ENCODE measurements at places on chromosomes 7 and 10.

- DNase-seq, result no peak
Measured at GRCh38 chr10:32979041-32979440, 21.0 kb upstream of the ITGB1 start.

DNA sequence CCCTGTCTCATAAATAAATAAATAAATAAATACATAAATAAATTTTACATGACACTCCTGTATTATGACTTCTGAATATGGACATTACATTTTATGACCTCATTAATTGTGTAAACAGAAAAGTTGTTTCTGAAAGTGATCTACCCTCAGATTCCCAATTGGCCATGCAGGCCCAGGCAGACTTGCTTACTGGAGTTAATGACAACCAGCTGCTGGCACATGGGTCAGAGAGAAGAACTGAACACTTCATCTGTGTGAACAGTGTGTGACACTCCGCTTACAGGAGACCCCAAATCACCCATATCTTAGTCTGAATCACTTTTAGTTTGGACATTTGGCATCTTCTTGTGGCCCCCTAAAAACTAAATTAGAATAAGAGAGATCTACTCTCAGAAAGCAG lies 31.4 kb downstream of the PARP12 start:
- DNase-seq, result no peak

GRCh38 chr7:142320883-142321282 lies 63.0 kb upstream of the PRSS58 start:
- DNase-seq, result no peak

- no peak for DNase-seq
Measured at GRCh38 chr7:98418636-98419315, 17.9 kb upstream of the BAIAP2L1 start.

GRCh38 chr7:80711531-80711930 lies 73.1 kb downstream of the CD36 start:
- no peak for DNase-seq

GRCh38 chr10:1475771-1476454 lies 261.4 kb downstream of the ADARB2 start:
- no peak for DNase-seq

GRCh38 chr7:112383671-112384417 lies 66.4 kb upstream of the IFRD1 start:
- no peak for DNase-seq

DNA sequence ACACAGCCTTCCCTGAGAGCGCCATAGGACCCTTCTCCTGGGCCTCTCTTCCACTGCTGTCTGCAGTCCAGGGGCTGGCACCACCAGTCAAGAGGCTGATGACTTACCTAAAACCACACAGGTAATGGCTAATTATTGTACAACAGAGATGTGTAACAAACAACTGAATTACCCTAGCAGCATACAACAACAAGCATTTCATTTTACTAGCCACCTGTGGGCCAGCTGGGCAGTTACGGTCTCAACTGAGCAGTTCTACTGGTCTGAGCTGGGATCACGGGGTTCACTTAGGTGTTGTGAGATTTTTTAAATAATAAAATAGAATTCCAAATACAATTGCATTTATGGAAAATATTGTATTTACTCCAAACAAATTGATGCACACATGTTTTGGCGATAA lies 431.9 kb downstream of the TNS3 start:
- no peak for DNase-seq

- no peak for DNase-seq
Measured at GRCh38 chr10:74852381-74852780, 26.0 kb downstream of the KAT6B start.

GRCh38 chr7:93314449-93314848 lies 82.3 kb downstream of the VPS50 start:
- no peak for DNase-seq

DNA sequence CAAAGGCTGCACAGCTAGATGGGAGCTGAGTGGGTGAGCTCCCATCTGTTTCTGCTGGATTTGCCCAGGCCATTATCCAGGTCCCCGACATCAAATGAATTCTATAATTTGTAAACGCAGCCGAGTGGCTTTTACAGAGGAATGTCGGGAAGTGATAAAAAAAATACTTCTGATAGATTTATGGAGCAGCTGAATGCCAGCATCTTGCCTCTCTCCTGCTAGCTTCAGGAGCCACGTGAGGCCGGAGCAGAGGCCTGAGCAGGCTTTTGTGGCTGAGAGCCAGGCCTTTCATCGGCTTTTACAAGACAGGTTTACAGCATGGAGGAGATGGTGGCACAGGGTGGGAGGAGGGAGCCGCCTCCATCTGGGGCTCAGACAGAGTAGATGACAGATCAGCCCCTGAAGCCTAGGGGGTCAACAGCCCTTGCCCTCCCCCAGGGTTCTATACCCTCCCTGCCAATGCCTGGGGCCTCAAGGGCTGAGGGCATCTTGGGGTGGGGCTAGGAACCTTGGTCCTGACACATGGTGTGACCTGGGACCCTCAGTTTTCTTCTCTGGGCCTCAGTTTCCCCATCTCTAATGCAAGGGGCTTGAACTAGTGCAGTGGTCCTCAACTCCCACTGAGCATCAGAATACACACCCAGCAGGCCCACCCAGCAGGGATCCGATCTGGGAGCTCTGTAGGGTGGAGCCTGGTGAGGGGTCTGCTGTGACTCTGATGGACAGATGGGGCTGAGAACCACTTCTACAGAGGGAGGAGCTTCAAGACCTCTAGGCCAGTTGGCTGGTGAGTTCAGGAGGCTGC lies 44.2 kb upstream of the PCBD1 start:
- no peak for DNase-seq

- DNase-seq, result no peak
Measured at GRCh38 chr10:5528989-5529701, 4.4 kb downstream of the CALML3 start.

GRCh38 chr10:60818134-60818770 lies 40.0 kb downstream of the CDK1 start:
- no peak for DNase-seq

- no peak for DNase-seq
Measured at GRCh38 chr7:111639934-111640333, 77.6 kb upstream of the IMMP2L start.

- no peak for DNase-seq
Measured at GRCh38 chr7:6154542-6155404, 117.7 kb downstream of the CYTH3 start.

DNA sequence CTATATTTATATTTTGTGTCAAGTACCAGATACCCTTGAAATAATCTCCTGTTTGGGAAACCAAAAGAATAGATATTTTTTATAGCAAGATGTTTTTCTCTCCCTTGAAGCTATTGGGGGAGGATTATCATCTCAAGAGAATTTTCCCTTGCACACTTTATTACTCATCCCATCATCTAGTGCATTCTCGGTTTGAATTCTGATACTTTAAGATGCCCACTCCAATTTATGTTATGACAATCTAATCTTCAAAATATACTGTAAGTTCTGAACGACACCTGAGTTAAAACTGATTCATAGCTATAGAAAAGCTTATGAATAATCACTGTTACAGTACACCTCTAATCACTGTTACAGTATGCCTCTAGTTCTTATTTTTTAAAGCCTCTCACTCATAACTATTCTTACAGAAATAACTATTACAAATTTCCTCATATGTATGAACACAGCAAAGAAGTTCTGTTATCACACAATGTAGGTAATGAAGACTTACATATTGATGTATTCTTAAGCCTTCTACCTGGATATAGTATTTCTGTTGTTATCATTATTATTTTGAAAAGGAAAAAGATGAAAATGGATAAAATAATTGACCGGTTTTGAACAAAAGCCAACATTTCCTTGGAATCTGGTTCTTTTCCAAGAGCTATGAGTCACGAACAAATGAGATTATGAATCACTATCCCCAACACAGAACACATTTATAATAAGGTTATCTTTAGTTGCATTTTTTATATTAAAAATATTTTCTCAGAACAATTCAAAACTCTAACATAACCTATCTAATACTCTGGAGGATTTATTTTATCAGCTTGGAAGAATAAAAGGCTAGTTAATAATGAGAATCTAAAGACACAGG lies 72.3 kb upstream of the FAM13C start:
- DNase-seq, result no peak

DNA sequence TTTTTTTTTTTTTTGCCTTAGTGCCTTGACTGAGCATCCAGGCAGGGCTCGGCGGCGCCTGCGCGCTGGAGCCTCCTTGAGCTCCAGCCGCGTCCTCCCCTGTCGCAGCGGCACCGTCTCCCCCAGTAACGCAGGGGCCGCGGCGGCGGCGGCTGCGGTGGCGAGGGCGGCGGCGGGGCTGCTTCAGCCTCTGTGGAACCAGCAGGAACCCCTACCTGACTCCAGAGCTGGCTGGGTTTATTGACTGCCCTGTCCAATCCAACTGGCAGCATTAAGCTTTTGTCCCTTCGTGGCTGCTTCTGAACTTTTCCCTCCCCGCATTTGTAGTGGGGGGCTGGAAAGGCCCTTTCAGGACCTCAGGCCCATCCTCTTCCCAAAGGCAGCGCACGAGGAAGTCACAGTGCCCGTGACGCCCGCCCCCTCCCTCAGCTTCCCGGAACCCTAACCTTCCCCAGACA lies at the start of gene GPR85:
TSS of gene GPR85 (minus strand) at position 397 of the 458 bp plus-strand sequence. CDS start 2,106 bp downstream, outside the sequence.
- DNase-seq, result peak; percentile 34

DNA sequence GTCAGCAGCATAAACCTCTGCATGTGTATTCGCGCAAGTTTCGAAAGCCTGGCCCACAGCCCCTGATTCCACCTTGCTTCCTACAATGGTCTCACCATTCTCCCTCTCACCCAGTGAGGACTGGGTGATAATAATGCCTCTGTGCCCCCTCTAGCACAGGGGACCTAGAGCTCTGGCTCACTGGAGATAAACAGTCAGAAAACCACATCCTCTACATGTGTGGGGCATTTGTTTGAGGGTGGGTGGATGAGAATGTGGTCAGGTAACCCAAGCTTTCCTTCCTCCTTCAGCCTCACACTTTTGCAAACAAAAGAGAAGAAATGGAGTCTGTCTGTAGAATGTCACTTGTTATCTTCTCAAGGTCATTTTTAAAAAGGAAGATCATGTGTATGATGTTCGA lies 373.5 kb downstream of the KCNMA1 start:
- no peak for DNase-seq

DNA sequence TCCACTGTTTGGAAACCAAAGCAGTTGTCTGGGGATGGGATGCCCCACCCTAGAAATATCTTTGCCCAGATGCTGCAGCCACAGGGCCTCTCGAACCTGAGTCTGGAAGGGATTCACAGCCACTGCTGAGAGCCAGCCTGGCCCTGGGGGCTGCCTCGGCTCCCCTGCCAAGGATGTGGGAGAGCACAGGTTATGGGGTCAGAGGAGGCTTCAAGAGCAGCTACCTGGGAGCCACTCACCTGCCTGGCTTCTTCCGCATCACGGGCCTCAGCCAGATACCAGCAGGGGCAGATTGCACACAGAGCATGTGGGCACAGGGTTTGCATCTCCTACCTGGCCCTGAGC lies 5.4 kb upstream of the PWWP2B start:
- DNase-seq, result no peak

- no peak for DNase-seq
Measured at GRCh38 chr7:12638851-12639456, 48.5 kb upstream of the ARL4A start.

DNA sequence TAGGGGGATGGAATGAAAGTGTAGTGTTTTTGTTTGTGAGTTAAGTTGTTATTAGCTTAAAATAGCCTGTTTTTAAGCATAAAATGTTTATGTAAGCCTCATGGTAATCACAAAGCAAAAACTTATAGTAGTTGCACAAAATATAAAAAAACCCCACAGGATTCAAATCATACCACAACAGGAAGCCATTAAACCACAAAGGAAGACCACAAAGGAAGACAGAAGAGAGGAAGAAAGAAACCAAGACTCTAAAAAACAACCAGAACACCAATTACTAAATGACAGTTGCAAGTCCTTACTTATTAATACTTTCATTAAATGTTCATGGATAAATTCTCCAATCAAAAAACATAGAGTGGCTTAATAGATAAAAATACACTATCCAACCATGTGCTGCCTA lies 63.6 kb downstream of the ANKRD7 start:
- no peak for DNase-seq

GRCh38 chr7:29598137-29598536 lies 34.5 kb downstream of the PRR15 start:
- no peak for DNase-seq

- DNase-seq, result no peak
Measured at GRCh38 chr7:135782801-135783200, 34.2 kb upstream of the FAM180A start.

GRCh38 chr10:29450405-29450804 lies 161.5 kb downstream of the LYZL1 start:
- DNase-seq, result no peak

DNA sequence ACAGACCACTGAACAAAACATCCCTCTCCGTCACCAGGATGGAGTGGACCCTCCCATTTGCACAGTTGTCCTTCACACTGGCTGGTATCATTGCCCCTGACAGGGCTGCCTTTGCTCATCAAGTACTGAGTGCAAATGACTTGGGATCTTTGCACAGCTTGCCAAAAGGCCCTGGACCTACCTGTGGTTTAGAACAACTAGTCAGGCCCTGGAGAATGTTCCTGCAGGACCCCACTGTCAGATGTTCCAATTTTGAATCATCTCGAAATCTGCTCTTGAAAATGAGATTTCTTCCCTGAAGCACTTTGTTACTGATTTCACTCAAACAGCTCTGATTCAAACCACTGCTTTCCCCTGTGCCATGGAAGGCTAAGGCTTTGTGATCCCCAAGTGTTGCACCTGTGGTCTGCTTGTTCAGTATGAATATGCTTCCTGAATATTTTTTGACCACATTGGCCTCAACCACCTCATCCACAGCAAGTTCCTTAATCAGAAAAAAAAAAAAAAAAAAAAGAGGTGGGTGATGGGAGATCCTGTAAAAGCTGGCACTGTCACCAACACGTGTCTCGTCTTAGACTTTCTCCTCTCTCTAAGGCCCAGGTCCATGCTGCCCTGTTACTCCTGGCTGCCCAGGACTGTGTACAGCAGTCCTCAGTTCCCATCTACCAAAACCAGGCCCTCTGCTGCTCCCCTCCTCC lies 2.7 kb upstream of the AOAH start:
- DNase-seq, result no peak

DNA sequence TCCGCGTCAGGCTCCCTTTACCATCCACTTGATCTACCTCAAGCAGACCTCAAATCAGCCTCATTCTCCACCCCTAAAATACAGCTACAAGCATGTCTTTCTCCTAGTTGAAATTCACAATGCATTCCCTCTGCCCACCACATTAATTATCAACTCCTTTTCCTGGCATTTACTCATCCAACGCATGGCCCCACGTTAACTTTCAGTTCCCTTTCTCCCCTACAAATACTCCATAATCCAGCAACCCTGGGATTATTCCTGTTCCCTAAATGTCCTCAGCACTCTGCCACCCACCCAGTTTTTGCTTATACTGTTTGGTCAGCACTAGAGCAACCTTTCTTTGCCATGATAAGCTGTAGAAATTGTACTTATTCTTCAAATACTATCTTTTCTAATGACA lies 5.7 kb upstream of the VIM start:
- no peak for DNase-seq

DNA sequence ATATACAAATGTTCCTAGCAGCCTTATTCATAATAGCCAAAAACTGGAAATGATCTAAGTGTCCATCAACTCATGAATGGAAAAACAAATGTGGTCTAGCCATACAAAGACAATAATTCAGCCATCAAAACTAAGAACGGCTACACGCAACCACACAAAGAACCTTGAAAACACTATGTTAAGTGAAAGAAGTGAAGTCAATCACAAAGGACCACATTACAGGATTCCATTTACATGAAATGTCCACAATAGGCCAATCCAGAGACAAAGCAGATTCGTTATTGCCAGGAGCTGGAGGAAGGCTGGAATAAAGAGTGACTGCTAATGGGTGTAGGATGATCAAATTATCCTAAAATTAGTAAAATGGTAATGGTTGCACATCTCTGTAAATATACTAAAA lies 21.1 kb downstream of the MKRN1 start:
- no peak for DNase-seq

Data from hypothalamus (tissue), 51 donors.